Stimulated activated effector memory CD8-positive, alpha-beta T cell treated with anti-CD3 and anti-CD28 coated beads, Interleukin-12 subunit alpha, Interleukin-12 subunit beta, amount 100 ng/mL, for 72 hours (primary cell): ENCODE measurements at places on chromosomes 16 and 17.

DNA sequence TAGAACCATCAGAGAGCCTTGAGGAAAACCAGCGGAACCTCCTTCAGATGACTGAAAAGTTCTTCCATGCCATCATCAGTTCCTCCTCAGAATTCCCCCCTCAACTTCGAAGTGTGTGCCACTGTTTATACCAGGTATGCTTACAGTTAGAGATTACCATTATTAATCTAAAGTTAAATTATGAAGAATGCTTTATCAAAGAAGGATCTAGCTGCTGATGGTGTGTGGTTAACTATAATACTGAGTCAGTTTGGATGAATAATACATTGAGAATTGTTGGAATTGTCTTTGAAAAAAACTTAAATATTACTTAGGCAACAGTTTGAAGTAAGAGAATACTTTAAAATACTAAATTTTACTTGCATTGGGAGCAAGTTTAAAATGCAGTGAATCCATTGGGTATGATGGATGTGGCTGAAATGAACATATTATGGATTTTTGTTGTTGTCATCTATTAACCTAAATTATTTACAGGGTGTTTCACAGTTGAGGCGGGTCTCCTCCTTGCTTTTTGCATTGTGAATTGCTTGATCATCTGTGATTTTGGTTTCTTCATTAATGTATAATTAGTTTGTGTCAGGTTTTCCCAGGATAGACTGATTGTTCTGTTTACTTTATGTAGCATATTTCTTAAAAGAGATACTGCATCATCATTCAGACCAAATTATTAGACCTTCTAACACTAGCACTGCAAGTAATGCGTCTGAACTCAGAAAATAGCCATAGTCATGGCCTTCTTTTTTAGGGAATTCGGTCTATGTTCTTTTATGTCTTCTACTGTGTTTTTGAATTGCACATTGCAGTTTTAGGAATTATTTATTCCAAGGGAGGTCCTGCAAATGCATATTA lies 47.8 kb downstream of the OMG start:
- DNase-seq: no peak

DNA sequence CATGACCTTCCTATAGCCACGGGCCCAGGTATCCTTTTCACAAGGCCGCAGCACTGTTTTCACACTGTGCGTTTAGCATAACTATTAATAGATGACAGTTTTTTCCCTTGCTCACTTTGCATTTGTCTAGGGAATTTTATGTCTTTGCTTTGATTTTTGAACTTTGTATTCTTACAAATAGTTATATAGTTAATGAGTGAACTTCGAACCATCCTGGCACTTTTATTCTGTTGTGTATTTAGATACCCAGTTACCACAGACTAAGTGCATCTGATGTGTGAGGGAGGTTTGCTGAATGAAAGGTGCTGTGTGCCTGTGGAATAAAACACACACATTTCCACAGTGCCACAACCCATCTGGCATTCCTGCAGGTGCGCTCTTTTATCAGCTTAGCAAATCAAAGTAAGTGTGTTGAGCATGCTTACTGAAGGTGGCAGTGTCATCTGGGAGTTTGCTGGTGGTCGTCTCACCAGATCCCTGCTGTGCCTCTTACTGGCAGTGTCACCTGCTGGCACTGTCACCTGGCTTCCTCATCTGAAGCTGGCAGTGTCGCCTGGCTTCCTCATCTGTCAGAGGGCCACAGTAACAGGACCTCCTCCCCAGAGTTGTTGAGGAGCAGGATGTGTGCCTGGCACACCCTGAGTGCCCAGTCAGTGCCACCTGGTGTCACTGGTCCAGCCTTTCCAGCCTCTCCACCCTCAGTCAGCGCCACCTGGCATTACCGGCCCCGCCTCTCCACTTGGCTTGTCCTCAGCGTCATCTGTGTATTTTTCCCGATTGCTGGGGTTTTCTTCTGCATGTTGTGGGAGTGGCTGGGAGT lies 37.6 kb downstream of the USP10 start:
- no peak for DNase-seq

- no peak for DNase-seq
These were observed 14.2 kb downstream of the NSMCE1 start for GRCh38 chr16:27254262-27254811.

DNA sequence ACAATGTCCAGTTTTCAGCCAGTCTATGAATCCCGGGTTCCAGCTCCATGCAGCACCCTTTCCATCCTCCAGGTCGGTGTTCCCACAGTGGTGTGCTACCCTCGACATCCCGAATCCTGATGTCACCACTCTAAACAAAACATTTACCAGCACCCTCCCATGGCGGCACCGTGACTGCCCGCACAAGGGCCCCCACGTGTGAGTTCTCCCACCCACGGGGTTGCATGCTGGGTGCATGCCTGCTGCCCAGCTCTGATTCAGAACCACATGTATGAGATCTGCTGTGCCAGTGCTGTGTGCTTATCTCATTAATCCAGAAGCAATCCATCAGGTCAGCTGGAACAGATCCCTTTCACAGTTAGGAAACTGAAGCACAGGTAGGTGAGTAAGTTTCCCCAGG lies 57.4 kb downstream of the C16orf78 start:
- no peak for DNase-seq

GRCh38 chr16:68728523-68728922 lies 8.6 kb upstream of the CDH1 start:
- no peak for DNase-seq

DNA sequence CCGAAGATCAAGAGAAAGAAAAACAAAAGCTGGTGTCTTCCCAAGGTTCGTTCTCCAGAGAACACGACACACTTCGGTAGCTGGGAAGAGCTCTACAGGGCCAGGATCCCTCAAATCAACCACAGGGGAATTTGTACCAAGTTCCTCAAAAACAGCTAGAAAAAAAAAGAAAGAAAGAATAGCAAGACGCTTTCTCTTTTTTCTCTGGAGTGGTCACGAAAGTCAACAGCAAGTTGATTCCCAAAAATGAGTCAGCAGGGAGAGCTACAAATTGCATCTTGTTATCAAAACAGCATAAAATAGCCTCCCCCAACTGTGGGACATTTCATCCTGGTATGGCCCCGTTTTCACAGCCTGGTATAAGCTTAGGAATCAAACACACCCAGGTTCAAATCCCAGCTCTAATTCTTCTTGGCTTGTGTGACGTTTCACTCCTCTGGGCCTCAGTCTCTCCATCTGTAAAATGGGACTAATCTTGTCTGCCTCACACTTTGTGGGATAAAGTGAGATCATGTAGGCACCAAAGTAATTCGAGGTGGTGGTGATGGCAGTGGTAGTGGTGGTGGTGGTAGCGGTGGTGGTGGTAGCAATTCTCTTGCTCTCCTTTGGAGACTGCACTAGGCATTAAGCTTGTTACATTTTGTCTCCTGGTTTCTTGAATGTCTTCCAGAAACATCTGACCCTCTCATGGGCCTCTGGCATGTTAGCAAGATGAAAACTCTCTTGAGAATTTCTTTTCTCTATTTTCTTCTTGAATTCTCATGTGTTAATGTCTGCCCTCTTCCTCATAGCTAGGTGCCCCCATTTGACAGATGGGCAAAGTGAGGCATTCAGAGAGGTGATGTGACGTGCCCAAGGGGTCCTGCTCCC lies 988 bp upstream of the IL21R start:
- DNase-seq: no peak

DNA sequence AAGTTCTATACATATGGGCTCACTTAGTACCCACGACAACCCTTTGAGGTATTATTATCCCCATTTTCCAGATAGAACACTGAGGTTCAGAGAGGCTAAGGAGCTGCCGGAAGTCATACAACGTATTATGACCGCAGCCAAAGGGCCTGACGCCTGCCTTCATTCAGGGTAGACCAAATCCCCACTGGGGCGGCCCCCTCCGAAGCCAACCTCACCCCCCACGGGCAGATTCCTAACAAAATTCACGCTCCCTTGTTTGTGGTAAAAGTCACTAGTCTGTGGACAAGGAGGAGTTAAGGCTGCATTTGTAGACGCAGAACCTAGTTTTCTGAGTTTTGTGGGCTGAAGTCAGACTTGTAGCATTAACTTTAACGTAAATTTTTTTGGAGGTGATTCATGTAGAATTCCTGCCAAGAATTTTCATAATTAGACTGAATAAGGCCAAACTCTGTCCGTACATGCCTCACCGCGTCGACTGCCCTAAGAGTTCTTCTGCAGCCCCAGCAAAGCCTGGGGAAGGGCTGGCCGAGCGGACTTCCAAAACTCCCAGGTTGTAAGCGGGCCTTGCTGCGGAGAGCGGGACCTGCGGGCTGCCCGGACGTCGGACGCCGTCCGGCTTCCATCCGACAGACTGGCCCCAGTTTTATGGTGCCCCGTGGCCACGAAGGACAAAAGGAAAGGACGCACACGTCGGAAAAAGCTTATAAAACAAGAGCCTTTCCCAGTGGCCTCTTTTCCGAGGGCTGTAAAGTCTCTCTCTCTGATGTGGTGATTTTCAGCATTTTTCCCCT lies 75.7 kb downstream of the NXN start:
- DNase-seq: no peak

DNA sequence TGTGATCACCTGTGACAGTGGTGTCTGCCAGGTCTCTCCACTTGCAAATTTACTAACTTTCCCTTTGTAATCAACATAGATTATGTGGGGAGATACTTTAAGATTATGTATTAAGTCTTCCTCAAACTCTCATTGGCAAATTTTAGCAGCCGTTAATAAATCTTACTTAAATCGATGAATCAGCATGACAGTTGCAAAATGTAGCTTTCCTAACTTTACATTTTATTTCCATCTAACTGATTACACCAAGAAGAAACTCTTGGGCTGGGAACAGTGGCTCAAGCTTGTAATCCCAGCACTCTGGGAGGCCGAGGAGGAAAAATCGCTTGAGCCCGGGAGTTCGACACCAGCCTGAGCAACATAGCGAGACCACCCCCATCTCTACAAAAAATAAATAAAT lies 23.3 kb upstream of the CPNE2 start:
- no peak for DNase-seq

DNA sequence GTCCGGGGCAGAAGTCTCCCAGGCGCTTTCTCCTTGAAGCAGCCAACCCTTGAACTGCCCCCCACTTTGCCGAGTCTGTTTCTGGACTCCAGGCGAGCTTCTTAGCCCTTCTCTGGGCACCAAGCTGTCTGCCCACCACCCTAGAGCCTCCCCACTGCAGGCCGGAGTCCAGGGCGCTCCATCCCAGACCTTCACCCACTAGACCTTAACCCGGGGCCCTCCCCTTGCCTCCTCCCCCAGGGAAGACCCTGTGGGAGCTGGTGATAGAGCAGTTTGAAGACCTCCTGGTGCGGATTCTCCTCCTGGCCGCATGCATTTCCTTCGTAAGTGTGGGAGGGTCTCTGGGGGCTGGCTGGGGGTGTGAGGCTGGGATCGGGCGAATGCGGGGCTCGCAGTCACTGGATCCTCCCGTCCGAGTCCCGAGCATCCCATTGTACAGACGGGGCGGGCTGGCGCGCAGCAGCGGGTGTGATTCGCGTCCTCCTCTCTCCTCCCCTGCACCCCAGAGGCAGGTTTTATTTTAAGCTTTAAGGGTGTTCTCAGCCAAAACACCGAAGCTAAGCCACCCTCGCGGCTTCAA lies 1.1 kb downstream of the ATP2A1 start:
- no peak for DNase-seq

DNA sequence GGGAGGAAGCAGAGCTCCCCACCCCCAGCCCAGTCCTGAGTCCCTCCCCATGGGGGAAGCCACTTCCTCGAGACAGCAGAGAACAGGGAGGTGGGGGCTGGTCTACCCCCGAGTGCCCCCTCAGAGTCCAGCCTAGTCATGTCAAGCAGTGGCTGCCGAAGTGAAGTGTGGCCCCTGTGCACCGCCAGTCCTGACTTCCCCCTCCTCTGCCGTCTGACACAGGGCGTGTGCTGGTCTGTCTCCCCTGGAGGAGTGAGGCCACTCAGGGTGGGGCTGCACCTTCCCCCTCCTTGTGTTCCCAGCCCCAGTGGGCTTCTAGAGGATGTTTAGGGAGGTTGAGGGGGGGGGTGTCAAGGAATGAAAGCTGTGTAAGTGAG lies 46.9 kb downstream of the MRC2 start:
- DNase-seq: no peak

DNA sequence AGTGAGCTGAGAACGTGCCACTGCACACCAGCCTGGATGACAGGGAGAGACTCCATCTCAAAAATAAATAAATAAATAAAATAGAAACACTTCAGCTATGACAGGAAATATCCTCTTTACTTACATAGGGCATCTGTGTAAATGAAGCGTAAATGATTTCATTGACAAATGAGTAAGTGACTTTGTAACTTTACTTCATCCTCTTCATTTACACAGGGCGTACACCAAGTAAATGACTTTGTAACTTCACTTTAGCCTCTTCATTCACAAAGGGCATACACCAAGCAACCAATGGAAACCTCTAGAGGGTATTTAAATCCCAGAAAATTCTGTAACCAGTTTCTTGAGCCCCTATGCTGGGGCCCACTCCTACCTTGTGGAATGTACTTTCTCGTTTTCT lies 16.2 kb upstream of the KLHDC4 start:
- no peak for DNase-seq

GRCh38 chr17:47997586-47997985 lies 26.7 kb downstream of the CDK5RAP3 start:
- no peak for DNase-seq

GRCh38 chr17:78967782-78968362 lies 11.9 kb downstream of the LGALS3BP start:
- no peak for DNase-seq

DNA sequence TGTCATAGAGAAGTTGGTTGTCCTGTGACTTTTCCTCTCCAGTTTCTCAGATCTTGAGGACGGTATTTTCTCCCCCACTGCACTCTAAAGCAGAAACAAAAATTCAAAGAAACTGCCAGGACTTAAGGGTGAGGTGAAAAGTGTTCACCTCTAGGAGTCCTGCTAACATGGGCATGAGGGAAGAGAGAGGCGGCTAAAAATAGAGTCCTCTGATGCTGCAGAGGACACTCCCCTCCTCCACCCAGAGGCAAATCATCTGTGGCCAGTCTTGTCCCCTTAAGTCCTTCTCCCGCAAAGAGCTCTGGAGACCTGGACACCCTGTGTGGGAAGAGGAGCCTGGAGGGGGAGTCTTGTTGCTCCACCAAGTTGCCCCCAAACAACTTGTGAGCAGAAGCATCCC lies 4.7 kb upstream of the DDX19A start:
- no peak for DNase-seq

DNA sequence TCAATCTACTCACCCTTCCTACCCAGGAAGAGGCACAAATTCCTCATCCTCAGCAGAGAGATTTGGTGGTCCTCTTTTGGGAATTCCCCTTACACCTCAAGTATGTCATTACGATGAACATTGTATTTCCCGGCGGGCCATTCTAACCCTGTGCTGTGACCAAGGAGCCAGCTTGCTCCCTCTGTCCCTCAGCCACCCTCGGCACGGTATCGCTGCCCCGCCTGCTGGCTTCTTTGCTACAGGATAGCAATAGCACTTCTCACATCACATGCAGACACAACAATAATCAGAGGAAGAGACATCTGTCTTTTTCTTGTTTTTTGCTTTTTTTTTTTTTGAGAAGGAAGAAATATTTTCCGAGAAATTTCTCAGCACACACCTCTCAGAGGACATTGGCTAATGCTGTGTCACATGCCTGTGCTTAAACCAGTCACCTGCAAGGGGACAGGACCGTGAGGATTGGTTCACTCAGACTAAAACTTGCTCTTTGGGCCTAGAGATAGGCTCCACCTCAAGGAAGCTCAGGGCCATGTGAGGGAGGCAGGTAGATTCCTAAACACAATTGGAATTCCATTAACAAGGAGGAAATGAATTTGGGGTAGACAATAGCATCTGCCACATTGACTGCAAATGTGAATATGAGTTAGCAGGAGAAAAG lies 41.2 kb downstream of the TMC5 start:
- DNase-seq: no peak
